T-helper 17 cell (primary cell): ENCODE measurements at places on chromosomes 2 and 18.

DNA sequence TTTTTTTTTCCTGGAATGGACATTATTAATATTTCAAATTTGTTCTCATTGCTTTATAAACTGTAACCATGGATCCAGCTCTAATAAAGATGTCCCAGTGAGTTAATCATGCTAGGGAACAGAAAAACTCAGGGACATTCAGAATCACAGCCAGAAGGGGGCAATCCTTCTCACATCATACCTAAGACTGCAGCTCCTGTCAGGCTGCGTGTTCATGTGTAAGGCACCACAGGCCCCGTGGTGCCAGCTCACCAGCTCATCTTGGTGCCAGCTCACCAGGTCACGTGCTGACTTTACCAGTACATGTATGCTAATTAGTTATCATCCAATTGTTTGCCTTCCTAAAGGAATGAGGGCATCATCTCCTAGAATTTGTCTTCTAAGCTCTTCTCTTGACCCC is 84.7 kb upstream of the NEDD4L start:
- DNase-seq, result no peak

- DNase-seq, result no peak
Observed at GRCh38 chr18:39380186-39380725, 1814.7 kb upstream of the CELF4 start.

DNA sequence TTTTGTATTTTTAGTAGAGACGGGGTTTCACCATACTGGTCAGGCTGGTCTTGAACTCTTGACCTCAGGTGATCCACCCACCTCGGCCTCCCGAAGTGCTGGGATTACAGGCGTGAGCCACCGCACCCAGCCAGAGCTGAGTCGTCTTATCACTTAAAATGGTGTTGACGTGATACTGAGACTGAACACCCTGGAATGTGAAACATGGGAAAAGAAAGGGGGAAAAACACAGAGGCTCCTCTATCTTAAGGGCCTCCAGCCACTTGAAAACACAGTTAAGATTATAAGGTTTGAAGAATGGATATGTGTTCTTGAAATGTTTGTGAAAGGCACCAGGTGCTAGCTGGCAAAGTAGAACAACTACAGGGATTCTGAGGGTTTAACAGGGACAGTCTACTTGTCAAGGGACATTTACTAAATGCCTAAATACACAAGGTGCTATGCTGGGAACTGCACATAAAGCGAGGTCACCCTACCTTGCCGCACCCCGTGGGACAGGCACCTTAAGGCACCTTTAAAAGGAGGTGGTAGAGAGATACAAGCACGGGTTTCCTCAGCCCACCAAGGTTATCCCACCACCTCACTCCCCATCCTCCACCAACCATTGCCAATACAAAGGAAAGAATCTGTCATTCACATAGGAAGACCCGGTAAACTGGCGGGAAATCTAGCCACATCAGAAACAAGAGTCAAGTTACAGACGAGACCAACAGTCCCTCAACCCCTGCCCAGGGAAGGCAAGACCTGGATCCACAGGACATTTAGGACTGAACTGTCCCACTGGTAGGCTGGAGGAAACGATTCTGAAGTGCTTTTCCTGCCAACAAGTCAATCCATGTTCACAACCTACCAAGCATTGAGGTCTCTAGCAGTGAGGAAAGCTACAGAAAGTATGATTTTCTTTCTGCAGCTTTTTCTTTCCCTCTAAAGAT is 43.4 kb downstream of the STK39 start:
- DNase-seq, result no peak

- DNase-seq, result no peak
Observed at GRCh38 chr2:95272781-95273180, 1.5 kb upstream of the PROM2 start.

- no peak for DNase-seq
Observed at GRCh38 chr2:216554755-216555154, 56.1 kb downstream of the RPL37A start.

DNA sequence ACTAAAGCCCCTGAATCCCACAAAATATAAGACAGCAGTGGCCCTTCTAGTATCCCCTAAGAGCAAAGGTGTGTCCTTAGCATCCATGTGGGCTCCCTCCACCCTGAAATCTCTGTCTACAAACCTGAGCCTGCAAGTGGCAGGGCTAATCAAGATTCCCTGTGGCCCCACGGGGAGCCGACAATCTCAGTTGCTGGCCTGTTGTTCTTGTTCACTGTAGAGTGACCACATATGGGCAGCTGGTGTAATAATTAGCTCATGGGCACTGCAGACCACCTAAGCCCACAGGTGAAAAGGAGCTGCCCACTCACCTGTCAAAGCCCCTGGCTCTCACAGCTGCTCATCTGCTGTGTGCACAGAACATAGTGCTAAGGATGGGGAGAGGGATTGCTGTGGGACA is 102.3 kb downstream of the MRO start:
- no peak for DNase-seq

GRCh38 chr2:39218391-39218790 is 25.4 kb downstream of the CDKL4 start:
- DNase-seq, result no peak

DNA sequence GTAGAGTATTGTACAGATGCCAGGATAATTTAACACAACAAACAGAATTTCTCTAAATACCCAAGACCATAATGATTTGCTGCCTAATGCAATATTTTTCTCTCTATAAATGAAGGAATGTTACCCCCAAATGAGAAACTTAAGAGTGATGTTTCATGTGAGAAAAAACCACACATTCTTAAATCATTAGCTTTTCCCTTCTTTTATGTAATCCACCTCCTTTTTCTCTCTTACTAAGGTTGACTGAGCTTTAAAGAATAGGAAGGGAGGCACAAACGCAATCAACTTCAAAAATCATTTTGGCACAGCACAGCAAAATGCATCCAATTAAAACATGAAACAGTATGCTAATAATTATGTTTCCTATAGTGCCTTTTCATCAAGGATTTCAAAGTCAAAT is 698.1 kb upstream of the CDH2 start:
- no peak for DNase-seq

DNA sequence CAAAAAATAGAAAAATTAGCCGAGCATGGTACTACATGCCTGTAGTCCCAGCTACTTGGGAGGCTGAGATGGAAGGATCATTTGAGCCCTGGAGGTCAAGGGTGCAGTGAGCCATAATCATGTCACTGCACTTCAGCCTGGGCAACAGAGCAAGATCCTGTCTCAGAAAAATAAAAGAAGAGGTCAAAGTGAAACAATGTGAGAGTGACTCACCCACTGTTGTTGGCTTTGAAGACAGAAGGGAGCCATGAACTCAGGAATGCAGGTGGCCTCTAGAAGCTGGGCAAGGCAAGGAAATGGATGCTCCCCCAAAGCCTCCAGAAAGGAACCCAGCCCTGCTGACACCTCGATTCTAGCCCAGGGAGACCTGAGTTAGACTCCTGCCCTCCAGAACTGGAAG is 3.7 kb upstream of the TMEM214 start:
- no peak for DNase-seq

GRCh38 chr2:151191001-151191400 is 70.7 kb downstream of the RBM43 start:
- DNase-seq, result no peak

GRCh38 chr2:239726631-239727181 is 298.4 kb downstream of the NDUFA10 start:
- no peak for DNase-seq

DNA sequence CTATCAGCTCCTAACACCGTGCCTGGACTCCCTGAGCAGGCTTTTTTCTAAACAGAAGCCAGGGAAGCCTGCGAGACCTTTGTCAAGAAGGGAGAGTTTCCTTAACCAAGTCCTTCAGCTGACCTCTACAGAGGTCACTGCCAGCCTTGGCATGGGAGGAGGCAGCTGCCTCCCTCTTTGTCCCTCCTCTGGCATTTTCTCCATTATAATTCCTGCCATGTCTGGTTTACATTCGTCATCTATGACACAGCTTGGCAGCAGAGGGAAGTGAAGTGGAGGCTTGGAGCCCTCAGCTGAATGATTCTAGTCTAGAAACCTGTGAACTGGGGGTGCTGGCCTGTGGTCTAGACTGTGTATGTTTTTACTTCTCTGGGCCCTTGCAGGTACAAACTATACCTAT is 22.5 kb downstream of the LIPG start:
- DNase-seq, result no peak

- DNase-seq, result no peak
Observed at GRCh38 chr2:156087875-156088274, 244.6 kb downstream of the NR4A2 start.

DNA sequence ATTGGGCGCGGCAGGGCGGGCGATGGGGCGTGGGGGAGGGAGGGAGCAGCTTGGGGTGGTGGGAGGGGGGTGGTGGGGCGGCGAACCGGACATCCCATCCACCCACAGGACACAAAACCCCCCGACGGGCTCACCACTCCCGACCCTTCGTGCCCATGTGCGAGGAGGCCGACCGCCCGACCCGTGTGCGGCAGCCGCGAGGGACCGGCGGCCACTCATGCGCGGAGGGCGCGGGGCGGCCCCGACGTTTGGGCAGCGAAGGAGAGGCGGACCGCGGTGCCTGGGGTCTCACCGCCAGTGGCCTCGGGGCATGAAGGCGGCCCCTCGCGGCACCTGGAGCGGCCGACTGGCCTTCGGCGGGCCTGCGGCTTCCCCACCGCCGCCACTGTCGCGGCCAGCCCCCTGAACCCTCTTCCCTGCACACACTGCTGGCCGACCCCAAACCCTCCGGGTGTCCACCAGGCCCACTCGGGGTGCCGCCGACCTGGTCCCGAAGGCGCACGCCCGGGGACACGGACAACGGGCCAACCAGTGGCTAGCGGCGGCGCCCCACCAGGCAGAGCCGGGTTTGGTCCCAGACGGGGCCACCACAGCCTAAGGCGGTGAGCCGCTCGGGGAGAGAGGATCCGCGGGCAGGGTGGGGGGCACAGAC is 94.6 kb upstream of the ANKRD30BL start:
- DNase-seq, result no peak

DNA sequence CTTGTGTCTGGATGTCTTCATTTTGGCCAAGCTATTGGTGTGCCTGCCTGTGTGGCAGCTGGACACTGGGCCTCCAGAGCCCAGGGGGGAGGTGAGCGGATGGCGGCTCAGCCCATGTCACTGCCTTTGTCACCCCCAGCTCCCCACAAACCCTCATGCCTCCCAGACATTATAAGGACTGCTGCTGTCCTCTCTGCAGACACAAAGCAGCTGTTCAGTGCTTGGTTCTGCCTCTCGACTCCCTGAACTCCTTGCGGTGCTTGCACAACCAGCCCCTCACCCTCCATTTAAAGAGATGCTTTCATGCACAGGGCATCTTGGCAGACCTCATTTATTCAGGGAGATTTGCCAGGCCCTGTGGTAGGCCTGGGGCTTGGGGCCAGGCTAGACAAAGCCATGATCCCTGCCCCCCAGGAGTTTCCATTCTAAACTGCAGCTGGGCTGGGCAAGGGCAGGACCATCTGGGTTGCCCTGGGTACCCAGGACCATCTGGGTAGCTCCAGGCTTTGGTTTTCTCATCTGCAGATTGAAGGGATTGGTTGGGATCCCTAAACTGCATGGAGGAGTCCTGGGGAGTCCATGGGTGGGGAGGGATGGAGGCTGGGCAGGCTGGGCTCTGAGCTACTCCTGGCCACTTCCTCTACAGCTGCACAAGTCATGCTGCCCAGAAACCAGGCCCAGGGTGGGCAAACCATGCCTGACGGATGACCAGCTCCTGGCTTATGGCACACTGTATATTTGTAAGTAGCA is 168.5 kb downstream of the CELF4 start:
- no peak for DNase-seq

DNA sequence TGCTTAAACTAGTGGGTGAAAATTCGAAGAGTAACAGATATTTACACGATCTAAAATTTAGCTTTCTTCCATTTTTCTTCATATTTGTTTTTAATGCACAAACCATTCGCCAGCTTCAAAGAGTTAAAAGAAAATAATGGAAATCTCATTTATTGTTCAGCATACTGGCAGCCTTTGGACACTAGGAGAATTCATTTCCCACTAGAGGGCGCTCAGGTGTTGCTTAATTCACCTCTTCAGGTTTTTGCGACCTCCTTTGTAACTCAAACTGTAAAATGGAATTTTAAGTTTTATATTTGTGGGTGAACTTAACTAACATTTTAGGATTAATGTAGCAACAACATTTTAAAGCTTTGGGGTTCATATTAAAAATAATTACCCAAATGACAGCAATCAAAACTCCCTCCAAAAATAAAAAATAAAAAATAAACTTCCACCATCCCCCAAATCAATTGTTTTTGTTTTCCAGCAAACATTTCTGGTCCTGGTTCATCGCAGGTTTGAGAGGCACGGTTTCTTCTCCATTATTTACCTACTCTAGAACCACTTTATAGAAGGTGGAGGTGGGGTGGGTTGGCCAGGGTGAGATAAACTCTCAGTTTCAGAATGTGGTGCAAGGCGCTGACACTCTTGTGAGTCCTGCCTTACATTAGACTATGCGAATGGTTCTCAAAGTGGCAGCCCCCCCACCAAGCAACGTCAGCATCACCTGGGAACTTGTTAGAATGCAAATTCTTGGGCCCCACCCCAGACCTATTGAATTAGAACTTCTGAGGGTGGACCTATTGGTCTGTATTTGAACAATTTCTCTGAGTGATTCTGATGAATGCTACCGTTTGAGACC is 24.7 kb upstream of the PNPT1 start:
- DNase-seq, result no peak

GRCh38 chr2:31136732-31137131 is 1.5 kb downstream of the GALNT14 start:
- DNase-seq, result no peak

DNA sequence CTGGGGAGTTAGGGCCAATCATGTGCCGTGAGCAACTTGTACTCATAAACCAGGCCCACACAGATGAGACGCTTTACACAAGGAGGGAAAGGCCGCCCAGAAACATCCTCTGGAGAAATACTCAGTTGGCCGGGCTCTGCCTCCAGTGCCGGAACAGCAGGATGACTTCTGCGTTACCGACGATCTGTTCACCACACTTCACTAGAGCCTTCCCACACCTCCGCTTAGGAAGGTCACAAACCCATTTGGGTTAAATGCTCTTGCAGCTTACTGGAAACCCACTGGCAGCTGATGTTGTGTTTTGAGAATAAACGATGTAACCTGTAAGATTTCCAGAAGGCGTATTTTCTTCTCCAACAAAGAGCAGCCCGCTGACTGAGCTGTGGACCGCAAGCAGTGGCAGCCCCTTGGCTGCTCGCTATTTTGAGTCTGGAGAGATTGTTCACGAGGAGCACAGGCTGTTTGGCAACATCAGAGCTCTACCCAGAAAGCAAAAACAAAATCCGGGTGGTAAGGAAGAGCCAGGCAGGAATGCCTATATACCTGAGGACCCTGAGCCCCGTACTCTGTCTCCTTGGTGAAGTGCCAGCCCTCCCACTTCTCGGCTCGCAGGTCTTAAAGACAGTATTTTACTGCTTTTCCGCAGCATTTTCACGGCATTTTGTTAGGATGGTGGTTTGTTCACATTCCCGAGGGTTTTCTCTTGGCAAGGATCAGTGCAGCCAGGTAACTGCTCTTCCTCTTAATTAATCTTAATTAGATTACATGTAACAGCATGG is 44.0 kb downstream of the COLEC12 start:
- no peak for DNase-seq

DNA sequence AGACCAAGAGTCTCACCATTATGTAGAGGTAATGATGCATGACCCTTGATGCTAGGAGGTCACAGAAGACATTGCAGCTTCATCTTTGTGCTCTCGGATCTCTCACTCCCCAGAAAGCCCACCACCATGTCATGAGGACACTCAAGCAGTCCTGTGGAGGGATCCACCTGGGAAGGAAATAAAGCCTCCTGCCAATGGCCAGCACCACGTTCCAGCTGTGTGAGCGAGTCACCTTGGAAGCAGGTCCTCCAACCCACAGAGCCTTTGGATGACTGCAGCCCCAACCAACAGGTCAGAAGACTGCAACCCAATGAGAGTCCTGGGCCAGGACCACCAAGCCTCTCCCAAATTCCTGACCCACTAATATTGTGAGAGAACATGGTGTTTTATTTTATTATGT is 38.4 kb downstream of the CYP26B1 start:
- no peak for DNase-seq
